ENCODE measurements at places on chromosomes 16 and 17.

DNA sequence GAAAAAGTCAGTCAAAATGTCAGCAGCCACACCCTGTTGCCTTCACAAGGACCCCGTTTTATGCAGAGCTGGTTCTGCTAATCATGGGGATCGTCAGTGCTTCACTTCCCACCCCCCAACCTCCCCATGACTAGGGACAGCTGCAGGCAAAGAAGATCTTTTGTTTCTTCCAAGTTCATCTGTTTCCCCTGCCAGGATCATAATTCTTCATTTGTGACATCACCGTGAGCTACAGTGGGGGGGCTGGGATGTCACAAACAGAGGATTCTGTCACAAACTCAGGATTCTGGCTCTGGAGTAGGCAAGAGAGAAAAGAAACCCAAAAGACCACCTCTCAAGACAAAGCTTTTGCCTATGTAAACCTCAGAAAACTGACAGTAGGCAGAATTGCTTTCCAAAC is 24.7 kb downstream of the DNAJC7 start:
- no peak for DNase-seq

GRCh38 chr16:89828199-89828869 is at the start of gene SPIRE2:
TSS of gene SPIRE2 (plus strand) at chr16:89828475. CDS start at chr16:89828551, 76 bp downstream.
- peak; percentile 54 for DNase-seq

DNA sequence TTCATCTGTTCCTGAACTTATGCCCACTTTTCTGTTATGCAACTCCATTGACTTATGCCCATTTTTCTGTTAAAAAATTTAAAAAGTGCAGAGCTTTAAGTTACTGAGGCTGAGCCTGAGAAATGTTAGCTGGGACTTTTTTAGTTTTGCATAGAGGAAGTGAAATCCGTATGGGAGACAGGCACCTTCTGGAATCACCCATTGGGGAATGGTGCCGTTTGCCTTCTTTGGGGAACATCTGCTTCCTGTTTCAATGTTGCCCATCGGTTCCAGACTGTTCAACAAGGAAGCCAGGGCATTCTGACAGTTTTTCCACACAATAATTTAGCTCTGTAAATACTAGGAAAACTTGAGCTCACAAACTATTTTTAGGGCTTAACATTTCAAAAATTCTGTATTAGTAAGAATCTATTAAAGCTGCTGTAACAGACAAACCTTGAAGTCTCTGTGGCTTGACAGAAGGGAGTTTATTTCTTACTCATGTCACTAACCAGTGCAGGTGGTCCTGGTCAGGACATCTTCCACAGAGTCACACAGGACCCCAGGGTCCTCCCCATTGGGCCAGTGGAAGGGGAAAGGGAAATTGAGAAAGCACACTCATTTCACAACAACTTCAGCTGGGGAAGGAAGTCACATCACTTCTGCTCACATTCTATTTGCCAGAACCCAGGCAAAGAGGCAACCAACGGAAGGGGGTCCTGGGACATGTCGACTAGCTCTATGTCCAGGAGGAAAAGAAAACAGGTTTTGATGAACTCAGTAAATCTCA is 17.2 kb downstream of the PRKCB start:
- no peak for DNase-seq

DNA sequence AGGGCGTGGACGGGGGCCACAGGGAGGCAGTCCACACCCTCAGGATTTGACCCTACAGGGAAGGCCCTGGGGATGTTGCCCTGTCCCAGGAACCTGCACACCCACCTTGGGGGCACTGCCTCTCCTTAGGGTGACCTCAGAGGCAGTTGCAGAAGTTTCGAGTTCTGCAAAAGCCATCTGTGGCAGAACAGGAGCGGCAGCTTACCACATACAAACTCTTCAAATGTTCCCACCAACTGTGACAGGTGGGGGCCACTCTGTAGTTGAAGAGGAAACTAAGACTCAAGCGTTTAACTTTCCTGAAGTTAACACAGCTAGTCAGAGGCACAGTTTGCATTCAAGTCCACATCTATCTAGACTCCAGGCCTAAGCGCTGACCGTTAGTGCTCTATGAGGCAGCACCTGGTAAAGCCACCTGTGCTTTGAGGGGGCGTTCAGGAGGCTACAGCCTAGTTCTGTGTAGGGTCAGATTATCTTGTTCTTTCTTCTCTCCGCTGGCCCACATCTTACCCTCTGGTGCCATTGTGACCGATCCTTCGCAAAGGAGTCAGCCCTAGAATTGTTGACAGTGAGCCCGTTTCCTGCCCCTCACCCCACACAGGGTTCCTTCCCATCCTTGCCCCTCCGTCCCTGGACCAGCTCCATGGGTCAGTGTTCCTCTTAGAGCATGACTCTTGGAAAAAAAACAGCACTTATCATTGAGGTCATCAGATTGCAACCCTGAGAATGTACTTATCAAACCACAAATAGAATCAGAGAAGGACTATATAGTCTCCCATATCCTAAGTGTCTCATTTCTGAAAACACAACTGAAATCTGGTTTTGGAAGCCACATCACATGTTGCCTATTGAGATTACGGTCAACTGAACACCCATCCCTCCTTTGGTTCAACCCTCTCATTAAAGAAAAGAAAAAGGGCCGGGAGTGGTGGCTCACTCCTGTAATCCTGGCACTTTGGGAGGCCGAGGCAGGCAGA is 45.4 kb downstream of the CDH1 start:
- DNase-seq = no peak

DNA sequence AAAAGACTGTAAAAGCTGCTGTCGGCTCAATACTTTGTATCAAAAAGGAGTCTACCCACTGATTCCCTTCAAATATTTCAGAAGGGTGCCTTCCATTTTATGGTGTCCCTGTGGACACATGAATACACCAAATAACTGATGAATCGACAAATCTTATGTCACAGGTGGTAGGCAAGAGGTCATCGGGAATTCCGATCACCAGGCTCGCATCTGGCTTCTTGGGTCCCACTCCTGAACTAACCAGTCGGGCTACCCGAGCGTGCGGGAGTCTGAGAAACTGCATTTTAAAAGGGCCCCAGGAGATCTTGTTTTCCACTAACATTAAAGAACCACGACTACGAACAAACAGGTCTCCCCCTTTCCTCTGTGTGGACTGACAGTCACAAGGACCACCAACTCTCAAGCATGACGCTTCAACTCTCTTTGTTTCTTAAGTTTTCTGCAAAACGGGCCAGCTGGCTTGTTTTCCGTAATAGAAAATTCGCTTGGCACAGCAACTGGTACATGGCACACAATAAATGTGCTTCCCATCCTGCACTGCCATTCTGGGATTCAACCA is 873 bp downstream of the PSME3IP1 start:
- DNase-seq = no peak

- DNase-seq = no peak
Observed at GRCh38 chr16:47523342-47524006, 62.3 kb downstream of the PHKB start.

- DNase-seq = no peak
Observed at GRCh38 chr16:67847064-67847861, at the start of gene CENPT. TSS of gene CENPT (minus strand) at chr16:67847693. CDS start at chr16:67833859, 13,834 bp downstream.

DNA sequence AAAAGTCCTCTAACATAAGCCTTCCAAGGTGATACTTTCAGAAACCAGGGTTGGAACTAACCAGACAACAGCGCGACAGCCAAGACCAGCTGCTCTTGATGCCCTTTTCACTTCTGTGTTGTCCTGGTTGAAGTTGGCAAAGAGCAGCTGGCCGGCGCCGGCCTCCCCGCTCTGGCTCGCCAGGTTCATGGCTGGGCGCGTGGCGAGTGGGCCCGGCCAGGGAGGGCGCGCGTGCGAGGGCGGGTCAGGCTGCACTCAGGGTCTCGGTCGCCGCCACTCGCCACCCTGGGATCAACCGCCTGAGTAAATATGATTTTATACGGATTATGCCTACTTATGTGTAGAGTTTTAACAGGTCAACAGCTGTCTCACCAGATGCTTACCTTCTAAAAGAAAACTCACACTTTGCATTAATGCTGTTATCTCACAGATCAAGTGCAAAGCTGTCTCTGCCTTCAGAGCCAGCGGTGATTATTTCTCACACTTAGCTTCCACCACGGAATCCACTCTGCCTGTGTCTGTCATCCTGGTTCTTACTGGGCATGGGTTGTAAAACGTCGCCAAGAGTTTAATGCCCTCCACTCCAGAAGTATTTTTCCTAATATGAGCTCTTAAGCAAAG is 13.5 kb downstream of the KCTD2 start:
- no peak for DNase-seq

GRCh38 chr16:84294531-84295142 is at the start of gene WFDC1:
TSS of gene WFDC1 (plus strand) at chr16:84294878. CDS start at chr16:84294972, 94 bp downstream.
- no peak for DNase-seq

- no peak for DNase-seq
Observed at GRCh38 chr16:74465281-74465680, 44.0 kb upstream of the CLEC18B start.

DNA sequence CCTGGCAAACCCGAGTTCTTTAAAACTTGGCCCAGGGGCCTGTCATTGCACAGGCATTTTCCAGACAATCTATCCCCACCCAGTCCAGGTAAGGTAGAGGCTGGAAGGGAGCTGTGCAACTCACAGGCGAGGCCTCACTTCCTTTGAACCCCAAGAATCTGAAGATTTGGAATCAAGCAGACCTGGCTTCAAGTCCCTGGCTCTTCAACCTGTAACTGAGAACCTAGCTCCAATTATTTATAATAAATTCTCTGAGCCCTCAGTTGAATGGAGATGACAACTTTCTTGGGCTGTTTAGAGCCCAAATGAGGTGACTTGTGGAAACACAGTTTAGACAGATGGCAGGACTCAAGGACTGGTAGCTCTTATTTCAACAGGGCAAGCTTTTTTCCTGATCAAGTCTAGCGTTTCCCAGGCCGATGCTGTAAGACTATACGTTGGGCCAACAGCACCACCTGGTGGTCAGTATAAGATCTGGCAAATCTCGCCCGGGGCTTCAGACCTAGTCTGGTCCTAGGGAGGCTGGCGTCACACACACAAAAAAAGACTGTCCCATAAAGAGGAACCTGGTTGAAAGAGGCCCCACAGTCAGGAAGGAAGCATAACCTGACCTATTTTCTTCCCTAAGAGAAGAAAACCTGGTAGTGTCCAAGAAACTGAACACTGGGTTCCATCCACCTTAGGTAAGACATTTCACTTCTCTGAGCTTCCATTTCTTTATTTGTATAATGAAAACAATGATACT is 117.9 kb downstream of the C17orf67 start:
- peak; percentile 76 for DNase-seq
